ENCODE measurements at places on chromosomes 6 and 20.

- DNase-seq: no peak
These were observed 67.3 kb downstream of the SCML4 start for GRCh38 chr6:107756660-107757355.

- DNase-seq: peak; percentile 29
These were observed 22.2 kb upstream of the ATXN1 start for GRCh38 chr6:16783509-16783908.

GRCh38 chr20:22686097-22686496 lies 101.7 kb upstream of the FOXA2 start:
- DNase-seq: peak; percentile 72

DNA sequence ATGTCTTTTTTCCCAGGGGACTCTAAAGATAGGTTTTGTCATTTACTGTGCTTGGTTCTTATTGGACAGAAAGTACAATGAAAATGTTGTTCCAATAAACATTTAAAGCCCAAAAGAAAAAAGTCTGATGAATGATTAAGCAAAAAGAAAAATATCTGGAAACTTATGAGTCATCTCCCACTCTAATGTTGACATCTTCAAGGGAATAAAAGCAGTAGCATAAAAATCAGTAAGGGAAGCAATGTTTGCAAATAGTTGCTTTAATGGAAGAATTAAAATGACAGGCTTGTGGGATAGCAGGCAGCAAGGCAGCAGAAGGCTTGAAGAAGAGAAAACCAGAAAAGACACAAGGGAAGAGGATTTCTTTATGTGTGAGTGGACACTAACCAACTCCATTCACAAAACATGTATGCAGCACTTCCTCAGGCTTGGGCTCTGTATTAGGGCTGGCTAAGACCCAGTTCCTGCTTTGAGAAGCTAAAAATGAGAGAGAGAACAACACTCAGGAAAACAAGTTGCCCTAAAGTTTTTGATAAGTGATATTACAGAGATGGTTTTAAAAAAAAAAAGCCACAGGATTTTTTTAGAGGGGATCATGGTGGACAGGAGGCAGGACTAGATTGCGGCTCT lies 263.2 kb upstream of the NT5E start:
- DNase-seq: no peak

DNA sequence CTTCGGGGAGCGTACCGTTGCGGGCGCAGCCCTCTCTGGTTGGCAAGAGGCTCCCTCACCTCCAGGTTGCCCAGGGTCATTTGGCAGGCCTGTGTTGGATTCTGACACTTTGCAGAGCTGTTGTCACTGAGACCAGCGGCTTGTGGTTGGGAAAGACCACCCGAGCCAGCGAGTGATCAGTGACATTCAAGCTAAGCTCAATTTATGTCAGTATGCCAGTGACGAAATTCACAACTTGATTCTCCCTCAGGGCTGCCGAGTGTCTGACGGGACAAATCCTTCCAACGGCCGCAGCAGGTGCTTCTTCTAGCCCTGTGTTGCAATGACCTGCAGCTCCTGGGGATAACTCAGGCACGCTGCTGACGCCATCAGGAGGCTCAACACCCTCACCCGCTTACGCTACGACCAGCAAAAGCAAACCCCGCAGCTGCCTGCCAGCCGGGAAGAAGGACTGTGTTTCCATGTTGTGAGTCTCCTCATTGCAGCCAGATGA lies 16.9 kb upstream of the SLC22A2 start:
- no peak for DNase-seq

GRCh38 chr6:44657206-44657819 lies 269.8 kb downstream of the CDC5L start:
- DNase-seq: peak; percentile 44

GRCh38 chr20:62844182-62844581 lies 17.4 kb downstream of the TCFL5 start:
- DNase-seq: no peak

GRCh38 chr20:8880085-8880853 lies 188.6 kb upstream of the PLCB4 start:
- DNase-seq: no peak

DNA sequence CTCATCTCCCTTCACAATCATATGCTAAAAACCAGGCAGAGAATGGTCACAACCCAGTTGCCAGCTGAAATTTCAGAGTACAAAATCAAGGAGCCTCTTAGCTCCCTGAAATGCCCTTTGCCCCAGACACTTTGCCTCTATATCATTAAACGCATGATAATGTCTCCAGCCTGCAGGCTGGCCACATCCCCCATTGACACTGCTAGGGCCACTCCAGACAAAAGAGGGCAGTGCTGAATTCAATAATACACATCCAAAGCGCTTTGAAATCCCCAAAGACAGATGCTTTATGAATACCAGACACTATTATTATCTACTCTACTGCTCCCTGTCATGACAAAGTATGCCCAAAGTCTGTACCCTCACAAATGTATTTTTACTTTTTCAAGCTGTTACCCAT lies 348.3 kb upstream of the POU3F2 start:
- DNase-seq: no peak

GRCh38 chr6:34052071-34052825 lies 93.6 kb downstream of the GRM4 start:
- DNase-seq: no peak

- no peak for DNase-seq
These were observed 80.7 kb downstream of the THBS2 start for GRCh38 chr6:169172946-169173345.

GRCh38 chr20:63176034-63176426 lies 39.9 kb downstream of the YTHDF1 start:
- peak; percentile 12 for DNase-seq

- DNase-seq: peak; percentile 43
These were observed 65.1 kb downstream of the CGA start for GRCh38 chr6:87029711-87030314.

DNA sequence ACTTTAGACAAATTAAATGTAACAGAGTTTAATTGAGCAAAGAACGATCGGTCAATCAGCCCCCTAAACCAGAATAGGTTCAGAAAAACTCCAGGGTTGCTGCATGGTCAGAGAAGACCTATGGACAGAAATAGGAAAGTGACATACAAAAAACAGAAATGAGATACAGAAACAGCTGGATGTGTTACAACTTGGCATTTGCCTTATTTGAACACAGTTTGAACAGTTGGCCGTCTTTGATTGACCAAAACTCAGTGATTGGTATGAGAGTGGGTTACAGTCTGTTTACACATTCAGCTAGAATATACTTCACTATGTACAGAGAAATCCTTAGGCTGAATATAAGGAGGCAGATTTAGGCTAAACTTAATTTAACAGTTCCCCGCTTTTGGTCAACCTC lies 19.9 kb downstream of the SRSF6 start:
- DNase-seq: no peak

DNA sequence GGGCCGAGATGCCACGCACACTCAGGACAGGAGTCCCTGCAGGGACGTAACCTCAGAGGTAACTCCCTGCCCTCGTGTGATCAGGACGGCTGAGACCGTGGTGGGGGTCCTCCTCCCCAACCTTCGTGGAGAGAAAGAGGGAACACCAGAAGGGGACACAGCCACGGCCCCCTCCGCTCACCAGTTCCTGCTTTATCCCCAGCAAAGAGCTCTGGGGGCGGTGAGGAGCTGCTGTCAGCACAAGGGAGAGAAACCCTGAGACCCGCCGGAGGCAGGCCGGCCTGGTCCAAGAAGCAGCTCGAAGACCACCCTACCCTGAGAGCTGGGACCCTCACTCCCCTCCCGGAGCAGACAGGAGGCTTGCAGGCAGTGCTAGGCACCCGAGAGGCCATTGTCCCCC lies 44.4 kb downstream of the SLC2A4RG start:
- no peak for DNase-seq

DNA sequence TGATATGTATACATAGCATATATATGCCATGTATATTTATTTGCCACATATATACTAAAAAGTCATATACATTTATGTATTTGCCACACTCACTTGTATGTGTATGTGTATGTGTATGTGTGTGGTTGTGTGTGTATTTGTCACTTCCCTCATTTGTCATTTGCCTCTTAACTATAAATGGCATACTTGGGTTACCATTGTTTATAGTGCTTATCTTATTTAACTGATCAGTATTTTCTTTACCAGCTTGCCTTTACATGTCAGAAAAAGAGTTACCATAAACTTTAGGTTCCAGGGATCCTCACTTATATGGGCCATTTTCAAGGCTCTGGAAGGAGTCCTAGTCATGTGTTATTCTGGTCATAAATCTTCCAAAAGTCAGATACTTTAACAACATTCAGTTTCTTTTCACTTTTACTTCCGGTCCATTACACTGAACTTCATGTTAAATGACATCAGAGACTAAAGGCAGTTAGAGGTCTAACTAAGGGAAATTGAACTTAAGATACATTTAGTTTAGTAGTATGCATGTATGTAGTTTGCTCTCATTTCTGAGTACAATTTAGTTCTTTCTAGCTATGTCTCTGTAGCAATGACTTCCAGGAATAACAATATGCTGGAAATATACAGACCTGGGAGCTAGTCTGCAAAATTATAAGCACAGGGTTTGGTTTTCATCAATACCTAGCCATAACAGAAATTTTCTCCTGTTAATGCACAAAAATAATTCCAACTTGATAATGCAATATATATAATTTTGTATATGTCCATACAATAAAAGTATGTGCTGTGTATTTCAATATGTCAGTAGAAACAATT lies 33.7 kb upstream of the HIVEP1 start:
- DNase-seq: peak; percentile 60

DNA sequence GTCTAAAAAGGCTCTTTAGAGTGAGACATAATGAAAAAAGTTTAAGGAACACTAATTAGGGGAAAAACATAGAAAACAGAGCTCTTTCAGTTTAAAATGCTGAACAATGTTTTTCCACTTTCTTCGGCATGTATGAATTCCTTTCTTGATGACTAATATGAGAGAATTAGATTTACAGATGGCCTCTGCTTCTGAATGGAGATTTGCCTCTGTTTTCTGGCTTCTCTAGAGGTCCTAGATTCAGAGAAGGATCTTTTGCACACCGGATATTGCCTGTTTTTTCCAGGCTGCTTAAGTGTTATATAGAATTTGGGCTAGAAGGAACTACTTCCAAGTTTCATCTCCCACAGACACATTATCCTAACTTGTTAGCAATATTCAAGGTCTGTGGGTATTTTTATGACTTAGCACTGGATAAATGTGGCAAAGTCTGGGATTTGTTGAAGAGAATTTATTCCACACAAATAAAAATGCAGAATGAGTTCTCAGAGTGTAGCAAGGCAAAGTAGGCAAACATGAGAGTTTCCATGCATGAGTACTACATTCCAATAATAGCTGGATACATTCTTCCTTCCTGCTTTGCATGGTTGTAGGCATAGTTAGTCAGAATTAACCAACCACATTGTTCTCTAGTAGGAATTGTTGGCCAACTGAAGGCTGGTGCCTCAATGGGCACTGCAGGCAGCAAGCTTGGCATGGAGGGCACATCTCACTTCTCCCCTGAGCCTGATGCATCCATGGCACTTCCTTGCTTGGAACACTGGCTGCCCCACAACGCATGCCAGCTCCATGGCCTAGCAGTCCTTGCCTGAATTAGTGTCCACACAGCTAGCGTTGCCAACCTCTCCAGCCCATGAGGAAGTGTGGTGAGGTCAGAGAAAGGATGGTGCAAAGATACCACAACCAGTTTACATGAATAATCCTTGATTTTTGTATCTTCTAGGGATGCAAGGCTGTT lies 224.2 kb downstream of the CLIC5 start:
- peak; percentile 37 for DNase-seq

DNA sequence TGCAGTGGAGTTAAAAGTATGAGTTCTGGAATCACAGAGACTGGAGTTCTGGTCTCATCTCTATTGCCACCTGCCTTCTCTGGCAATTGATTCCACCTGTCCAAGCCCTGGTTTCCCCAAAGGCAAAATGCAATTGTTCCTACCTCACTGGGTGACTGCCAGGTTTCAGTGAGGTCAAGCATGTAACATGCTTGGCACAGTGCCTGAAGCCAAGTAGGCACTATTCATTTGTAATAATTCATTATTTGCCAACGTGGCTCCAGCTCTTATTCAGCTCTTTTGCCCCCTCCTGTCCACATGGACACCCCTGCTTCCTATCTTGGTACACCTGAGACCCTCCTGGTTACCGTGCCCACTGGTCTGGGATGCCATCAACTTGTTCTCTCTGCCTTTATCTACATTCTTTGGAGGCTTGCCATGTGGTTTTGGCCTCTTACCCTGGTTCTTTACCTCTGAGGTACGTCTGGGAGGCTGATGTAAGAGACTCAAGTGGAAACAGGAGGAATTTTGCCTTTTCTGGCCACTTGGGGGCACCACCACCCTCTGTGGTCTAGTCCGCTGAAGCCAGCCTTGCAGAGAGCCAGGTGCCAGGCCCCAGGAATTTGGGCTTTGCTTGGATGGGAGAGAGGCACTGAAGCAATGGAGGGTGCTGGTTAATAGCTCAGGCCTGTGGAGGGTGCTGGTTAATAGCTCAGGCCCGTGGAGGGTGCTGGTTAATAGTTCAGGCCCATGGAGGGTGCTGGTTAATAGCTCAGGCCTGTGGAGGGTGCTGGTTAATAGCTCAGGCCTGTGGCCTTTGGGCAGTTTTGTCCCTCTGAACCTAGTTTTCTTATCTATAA lies 1.7 kb downstream of the KCNK15 start:
- DNase-seq: peak; percentile 68

GRCh38 chr20:44001667-44002596 lies 87.3 kb downstream of the TOX2 start:
- DNase-seq: no peak

DNA sequence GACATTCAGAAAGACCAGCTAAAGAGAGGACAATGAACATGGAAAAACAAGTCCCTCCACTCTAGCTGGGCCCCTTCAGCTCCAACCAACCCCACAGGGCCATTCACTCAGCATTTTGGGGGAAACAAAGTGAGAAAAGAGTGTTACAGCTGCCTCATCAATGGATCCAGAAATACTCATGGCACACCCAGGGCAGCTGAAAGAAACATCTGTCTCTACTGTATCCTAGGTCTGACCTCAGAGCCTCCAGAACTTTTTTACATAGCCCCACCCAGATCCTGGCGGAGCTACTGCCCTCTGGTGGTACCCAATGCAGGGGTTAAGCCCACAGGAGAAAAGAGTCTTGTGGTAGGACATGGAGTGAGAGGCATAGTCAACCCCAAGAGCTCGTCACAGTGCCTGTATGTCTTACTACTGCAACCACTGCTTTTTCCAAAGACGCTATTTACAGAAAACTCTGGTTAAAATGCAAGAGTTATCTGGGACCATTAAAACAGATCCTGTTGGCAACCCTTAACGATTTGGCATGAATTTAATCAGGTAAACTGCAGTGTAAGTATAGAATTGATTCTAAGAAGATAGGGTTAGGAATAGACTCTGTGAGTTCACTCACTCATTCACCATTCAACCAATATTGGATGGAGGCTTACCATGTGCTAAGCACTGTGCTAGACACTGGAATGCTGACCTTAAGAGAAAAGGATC lies 37.4 kb upstream of the FAM83C start:
- DNase-seq: peak; percentile 46

Data from mesenchymal stem cell (in vitro differentiated cells and primary cell).